ENCODE measurements at places on chromosomes 5 and 9.

GRCh38 chr5:170648541-170648940 lies 135.0 kb upstream of the GABRP start:
- peaks cover 3% of the 10 kb centered on the region for H3K27me3 ChIP-seq
- DNase-seq, result no peak
- no peaks in the 10 kb centered on the region for H3K36me3 ChIP-seq

DNA sequence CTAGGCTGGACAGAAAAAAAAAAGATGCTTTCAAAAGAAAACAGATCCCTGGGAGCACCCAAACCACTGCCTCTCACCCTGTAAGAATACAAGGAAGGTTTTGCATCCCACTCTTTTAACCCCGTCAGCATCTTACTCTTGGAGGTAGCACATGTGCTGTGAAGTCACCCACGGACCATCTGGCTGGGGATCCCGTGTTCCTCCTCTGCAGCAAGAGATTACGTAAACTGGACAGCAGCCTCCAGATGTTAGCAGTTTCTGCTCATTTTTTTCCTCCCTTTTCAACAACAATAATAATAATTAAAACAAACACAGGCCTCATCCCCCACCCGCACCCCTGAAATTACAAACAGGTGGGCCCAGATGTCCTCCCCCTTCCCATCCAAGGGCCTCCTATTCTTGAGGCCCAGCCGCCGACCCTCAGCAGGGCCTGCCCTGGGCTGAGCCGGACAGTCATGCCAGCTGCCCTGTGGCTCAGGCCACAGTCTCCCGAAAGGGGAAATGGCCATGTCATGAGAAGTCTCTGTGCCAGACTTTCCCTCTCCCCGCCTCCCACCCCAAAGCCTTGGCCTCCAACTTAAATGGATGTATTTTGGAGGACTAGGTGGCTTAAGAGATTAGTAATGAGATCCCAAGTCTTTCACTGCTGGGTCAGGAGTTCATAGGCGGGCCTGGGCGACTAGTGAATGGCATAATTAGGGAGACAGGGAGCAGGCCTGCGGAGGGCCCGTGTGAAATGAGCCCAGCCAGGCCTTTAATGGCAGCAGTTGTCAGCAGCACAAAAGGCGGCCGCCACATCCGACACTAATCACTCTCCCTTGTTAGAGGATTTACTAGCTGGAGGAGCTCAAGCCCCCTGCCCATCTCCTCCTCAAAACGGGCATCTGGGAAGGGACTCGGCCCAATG lies 165.1 kb downstream of the PAPPA start:
- H3K4me1 ChIP-seq, result peaks cover 2% of the 10 kb centered on the region
- no peaks in the 10 kb centered on the region for H3K27me3 ChIP-seq
- H3K4me3 ChIP-seq, result no peak overlapping the region
- DNase-seq, result no peak
- H3K36me3 ChIP-seq, result no peaks in the 10 kb centered on the region

GRCh38 chr9:121075251-121076036 lies 689 bp downstream of the CNTRL start:
- no peak for DNase-seq
- peaks cover 29% of the 10 kb centered on the region for H3K4me1 ChIP-seq
- peak overlapping the region; percentile 72 for H3K4me3 ChIP-seq
- peak overlapping the region; percentile 91 for H3K27ac ChIP-seq

- H3K27me3 ChIP-seq, result no peaks in the 10 kb centered on the region
- peak overlapping the region; percentile 54 for H3K4me3 ChIP-seq
- DNase-seq, result peak; percentile 76
- H3K36me3 ChIP-seq, result no peaks in the 10 kb centered on the region
- H3K27ac ChIP-seq, result peak overlapping the region; percentile 86
- H3K4me1 ChIP-seq, result peaks cover 64% of the 10 kb centered on the region
These were observed 5.1 kb downstream of the RGS14 start for GRCh38 chr5:177362610-177363507.
